ENCODE measurements at places on chromosomes 1 and 21. TPM values are rescaled to one million over a fixed set of nuclear protein-coding genes. Genes with fewer than 3 reads are reported as not detected.

The RGS8 gene
- polyA plus RNA-seq = 9.7 TPM

The SYPL2 gene
- polyA plus RNA-seq = 0.22 TPM

The NRAS gene
- polyA plus RNA-seq = 24.5 TPM

The CITED4 gene
- 16.3 TPM for polyA plus RNA-seq

The CCDC27 gene
- 0.12 TPM for polyA plus RNA-seq

The NEK2 gene
- polyA plus RNA-seq = 24.4 TPM

The ATP8B2 gene
- polyA plus RNA-seq = 12.5 TPM

The SPRR2E gene
- not detected for polyA plus RNA-seq

The HES2 gene
- polyA plus RNA-seq = not detected

The LCE2C gene
- not detected for polyA plus RNA-seq

The REN gene
- polyA plus RNA-seq = 0.31 TPM

The HDAC1 gene
- polyA plus RNA-seq = 81.1 TPM

The EDARADD gene
- 0.15 TPM for polyA plus RNA-seq

The GRHL3 gene
- not detected for polyA plus RNA-seq

The MCOLN2 gene
- not detected for polyA plus RNA-seq

The CCDC190 gene
- not detected for polyA plus RNA-seq

The LCE6A gene
- polyA plus RNA-seq = not detected

Measured in brain (organoid and tissue), 16 donors.